ENCODE measurements at places on chromosomes 3 and 15.

- DNase-seq, result no peak
Measured at GRCh38 chr3:10185804-10186762, 21.4 kb downstream of the IRAK2 start.

GRCh38 chr3:173109143-173109542, 31.9 kb downstream of the SPATA16 start:
- DNase-seq, result no peak

- no peak for DNase-seq
Measured at GRCh38 chr3:149716984-149717383, 35.3 kb downstream of the COMMD2 start.

DNA sequence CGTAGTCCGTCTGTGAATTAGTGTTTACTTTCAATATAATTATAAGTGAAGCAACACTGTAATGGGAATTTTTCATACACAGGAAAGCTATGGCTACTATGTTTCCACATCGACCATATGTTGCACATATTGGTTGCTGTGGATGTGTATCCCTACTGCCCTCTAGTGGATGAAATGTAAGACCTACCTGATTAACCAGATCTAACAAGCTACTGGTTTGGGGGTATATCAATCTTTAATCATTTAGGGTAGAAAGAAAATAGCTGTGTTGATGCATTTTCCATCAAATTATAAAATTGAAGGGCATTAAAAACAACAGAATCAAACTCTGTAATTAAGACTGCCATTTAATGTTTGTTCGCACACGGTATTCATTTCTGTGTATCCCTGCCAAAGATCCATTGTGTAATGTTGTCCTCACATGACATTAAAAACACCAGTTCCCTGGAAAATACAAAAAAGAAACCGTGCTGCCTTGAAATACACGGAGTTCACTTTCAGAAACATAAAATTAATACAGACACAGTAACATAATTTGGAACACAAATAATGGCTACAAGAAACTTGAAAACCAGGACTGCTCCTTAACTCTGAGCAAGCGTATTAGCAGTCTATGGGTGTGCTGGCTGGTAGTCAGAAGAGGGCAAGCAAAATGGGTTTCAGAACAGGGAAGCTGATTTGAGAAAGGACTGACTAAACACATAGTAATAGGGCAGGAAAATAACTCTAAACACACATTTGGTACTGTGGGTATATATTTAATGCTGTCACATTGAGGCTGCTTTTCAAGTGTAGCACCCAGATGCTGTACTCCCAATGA, 125.1 kb downstream of the TIGIT start:
- no peak for DNase-seq

GRCh38 chr3:18024715-18025114, 282.3 kb upstream of the TBC1D5 start:
- DNase-seq, result no peak

GRCh38 chr15:101461097-101461496, 28.4 kb downstream of the PCSK6 start:
- no peak for DNase-seq

GRCh38 chr15:64070106-64070505, 23.5 kb downstream of the CIAO2A start:
- DNase-seq, result no peak

DNA sequence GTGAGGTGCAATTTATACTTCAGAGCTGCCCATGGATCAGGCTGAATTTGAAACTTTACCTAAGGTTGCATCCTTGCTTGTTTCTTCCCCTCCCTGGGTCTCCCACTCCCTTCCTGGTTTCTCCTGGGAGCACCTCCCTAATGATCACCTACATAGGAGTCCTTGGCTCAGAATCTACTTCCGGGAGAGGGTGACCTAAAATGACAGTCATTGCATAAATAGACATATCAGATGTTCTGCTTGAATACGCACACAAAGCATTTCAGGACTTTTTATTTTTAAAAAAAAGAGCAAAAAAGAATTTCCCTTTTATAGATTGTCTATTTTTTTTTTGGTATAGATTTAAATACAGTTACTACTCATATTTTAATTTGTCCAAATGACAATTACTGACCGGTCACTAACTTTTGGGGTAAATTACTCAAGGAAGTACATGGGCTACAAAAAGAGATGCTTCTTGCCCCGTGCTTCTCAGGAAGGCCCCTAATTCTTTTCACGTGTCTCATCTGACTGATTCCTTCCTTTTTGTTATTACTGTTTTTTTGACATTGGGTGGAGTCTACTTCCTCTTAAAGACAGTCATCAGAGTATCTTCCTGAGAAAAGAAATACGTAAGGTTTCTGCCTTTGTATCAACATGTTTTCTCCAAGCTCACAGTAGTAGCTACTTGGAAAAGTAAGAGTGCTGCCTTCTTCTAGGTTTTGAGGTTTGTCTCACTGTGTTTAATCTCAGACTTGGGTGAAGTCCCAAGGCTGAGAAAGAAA, 4.9 kb upstream of the MYZAP start:
- DNase-seq, result no peak

GRCh38 chr15:70081612-70082011, 16.1 kb downstream of the TLE3 start:
- no peak for DNase-seq

GRCh38 chr3:128698211-128699047, 27.6 kb upstream of the RAB7A start:
- DNase-seq, result peak; percentile 47

GRCh38 chr3:129605922-129606635, 397 bp downstream of the PLXND1 start:
- DNase-seq, result peak; percentile 58

DNA sequence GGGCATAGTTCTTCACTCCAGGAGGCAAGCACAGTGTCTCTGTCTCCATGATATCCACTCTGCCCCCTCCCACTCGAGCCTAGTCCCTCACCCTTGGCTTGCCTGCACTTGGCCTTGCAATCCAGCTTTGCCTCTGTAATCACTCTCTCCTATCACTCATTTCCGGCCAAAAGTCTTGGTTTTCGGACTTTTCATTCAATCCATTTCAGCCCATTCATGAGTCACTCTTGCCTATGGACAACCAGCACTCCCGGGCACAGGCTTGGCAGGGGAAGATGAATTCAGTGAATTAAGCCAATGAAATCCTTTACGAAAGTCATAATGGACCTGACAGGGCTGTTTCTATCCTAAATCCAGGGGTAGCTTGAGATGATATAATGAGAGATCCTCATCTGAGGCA, 21.7 kb downstream of the DAZL start:
- DNase-seq, result no peak

- no peak for DNase-seq
Measured at GRCh38 chr15:100168787-100169186, 173.0 kb downstream of the ADAMTS17 start.

- no peak for DNase-seq
Measured at GRCh38 chr3:9097495-9097894, 134.2 kb upstream of the RAD18 start.

DNA sequence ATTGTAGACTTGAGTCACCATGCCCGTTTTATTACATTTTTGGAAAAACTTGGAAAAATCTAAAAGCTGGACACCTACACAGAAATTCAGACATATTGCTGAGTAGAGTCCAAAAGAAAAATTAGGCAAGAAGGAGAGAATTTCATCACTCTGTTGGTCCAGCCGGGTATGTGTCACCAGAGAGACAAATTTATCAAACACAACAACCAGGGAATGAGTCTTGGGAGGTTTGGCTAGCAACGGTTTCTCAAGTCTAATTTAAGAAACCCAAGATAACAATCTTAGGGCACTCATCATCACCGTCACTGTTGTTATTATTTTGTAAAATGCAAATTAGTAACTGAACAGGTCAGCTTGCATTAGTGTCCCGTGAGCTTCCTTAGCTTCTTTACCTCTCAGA, 197.5 kb upstream of the C2CD4B start:
- no peak for DNase-seq

- DNase-seq, result no peak
Measured at GRCh38 chr15:74958908-74959585, 2.5 kb upstream of the RPP25 start.

- DNase-seq, result no peak
Measured at GRCh38 chr15:28886431-28887338, 911 bp downstream of the APBA2 start.

DNA sequence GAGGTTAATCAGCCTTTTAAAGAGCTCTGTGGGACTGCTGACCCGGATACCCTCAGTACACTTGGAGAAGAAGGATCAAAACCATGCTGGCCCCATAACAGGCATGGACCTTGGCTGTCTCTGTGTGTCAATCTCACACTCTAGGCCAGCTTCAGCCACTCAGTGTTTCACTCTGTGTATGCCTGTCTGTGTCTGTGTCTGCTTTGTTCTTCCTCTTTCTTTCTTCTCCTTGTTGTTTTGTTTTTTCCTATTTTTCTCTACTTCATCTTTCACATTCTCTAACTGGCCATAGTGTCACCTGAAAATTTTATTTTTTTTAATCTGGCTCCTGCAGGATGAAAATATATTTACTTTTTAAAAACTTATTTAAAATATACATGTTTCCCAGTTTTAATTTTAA, 51.1 kb downstream of the SERP1 start:
- DNase-seq, result no peak

- no peak for DNase-seq
Measured at GRCh38 chr3:29514912-29515311, 234.0 kb downstream of the RBMS3 start.

DNA sequence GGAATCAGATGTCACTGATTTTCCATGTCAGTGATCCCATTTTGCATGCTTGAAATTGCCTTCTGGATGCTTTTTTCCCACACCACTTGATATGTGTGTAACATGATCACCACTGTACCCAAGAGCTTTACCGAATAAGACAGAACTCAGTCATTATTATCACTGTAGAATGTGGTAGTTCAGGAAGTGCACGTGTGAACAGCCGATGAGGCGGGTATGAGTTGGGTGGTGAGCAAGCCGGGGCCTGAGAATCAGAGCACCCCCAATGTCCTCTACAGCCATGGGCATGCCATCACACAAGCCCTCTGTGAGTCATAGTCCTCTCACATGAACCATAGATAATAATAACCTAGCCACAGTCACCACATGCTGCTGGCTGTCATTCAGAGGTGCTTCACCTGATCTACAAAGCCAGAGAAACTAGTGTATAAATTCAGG, 470.8 kb downstream of the SOX2 start:
- DNase-seq, result peak; percentile 21

DNA sequence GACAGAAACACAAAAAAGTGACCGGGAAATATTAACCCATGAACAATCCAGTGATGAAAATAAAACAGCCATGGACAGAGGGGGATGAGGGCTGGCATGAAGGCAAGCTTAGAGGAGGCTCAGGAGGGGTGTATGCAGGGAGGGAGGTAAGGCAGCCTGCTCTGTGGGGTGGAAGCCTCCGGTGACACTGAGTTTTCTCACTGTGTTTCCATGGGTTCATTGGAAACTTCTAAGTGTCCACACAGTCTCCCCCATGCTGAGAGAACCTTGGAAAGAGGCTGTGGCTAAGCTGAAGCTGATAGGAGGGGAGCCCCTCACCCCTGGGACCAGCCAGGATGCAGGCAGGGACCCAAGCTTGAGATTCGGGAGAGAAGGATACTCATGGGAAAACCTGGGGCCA, 6.8 kb upstream of the SKOR1 start:
- no peak for DNase-seq
